ENCODE measurements at places on chromosomes 13 and 19. TPM values are rescaled to one million over a fixed set of nuclear protein-coding genes. Genes with fewer than 3 reads are reported as not detected.

DNA sequence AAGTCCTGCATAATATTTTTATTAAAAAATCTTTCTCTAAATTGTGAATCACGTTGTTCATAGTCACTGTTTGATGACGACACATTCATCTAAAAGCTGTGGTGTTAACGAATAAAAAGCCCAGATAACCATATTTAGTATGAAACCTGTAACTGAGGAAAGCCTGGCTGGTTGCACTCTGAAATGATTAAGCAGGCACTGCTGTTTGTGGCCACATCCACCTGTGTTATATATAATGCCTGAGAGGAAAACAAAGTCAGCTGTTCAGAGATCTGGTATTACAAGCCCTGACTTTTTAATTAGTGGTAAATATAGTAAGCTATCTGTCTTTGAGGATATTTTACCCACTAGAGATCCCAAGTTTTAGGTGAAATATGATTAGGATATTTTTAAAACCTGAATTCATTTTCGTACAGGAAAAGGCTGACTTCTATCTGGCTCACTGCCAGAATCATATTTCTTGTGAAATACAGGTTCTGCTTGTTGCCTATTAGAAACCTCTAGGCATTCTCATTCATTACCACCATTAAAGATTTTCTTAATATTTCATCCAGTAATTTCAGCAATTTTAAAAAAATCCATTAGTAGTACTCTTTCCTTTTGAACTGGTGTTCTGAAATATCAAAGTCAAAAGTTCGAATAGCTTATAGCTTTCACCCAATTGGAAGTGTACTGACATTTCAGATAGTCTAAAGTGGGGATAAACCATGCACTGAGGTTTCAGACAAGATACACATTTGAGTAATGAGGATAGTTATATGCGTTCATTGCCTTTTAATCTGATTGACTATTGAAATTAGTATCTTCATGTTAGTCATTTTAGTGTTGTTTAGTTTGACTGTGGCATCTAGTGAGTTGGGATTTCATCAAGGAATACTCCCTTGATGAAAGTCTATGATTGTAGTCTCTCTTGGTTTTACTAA, 79.7 kb downstream of the LMO7 start:
- DNase-seq = no peak
- H3K36me3 ChIP-seq = no peaks in the 10 kb centered on the region
- H3K27me3 ChIP-seq = no peaks in the 10 kb centered on the region
- H3K27ac ChIP-seq = no peak overlapping the region
- H3K4me1 ChIP-seq = no peaks in the 10 kb centered on the region

DNA sequence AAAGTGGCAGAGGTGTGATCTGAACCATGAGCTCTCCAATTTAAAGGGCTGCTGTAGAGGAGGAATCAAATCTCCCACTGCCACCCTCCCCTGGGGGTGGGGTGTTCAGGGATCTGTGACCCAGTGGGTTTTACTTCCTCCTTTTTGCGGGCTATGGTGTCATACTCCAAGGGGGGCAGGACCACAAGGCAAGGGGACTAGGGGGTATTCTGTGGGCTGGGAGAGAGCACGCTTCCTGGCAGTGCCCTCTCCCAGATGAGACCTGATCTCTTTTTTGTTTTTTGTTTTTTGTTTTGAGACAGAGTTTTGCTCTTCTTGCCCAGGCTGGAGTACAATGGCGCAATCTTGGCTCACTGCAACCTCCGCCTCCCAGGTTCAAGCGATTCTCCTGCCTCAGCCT, 10.3 kb downstream of the PLD3 start:
- H3K4me1 ChIP-seq = peaks cover 15% of the 10 kb centered on the region
- DNase-seq = no peak
- H3K4me3 ChIP-seq = no peak overlapping the region
- H3K36me3 ChIP-seq = no peaks in the 10 kb centered on the region
- H3K27me3 ChIP-seq = no peaks in the 10 kb centered on the region
- no peak overlapping the region for H3K27ac ChIP-seq

DNA sequence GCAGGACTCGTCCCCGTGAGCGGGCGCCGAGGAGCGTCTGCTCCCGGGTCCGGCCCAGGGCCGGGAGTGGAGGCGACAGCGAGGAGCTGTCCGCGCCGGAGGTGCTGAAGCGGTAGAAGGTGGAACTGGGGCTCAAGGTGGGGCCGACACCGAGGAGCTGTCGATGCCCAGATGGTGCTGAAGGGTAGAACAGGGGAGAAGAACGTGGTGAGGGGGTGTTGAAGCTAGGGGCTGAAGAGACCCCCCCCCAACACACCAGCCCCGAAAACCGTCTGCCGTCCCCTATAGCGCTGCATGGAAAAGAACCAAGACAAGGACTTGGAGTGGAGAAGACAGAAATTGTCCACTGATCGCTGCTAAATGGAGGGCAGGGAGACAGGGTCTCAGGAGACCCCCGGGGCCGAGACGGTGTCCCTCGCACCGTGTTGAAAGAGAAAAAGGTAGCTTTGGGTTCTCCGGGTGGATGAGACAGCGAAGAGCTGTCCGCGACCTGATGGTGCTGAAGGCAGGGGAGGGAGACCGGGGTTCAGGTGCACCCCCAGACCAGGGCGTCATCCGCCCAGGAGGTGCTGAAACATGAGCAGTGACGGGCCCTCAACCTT, 7.1 kb upstream of the PDE4C start:
- H3K27me3 ChIP-seq = peaks cover 14% of the 10 kb centered on the region
- DNase-seq = peak; percentile 87
- peak overlapping the region; percentile 28 for H3K4me3 ChIP-seq
- no peaks in the 10 kb centered on the region for H3K36me3 ChIP-seq
- H3K4me1 ChIP-seq = peaks cover 15% of the 10 kb centered on the region
- H3K27ac ChIP-seq = no peak overlapping the region

DNA sequence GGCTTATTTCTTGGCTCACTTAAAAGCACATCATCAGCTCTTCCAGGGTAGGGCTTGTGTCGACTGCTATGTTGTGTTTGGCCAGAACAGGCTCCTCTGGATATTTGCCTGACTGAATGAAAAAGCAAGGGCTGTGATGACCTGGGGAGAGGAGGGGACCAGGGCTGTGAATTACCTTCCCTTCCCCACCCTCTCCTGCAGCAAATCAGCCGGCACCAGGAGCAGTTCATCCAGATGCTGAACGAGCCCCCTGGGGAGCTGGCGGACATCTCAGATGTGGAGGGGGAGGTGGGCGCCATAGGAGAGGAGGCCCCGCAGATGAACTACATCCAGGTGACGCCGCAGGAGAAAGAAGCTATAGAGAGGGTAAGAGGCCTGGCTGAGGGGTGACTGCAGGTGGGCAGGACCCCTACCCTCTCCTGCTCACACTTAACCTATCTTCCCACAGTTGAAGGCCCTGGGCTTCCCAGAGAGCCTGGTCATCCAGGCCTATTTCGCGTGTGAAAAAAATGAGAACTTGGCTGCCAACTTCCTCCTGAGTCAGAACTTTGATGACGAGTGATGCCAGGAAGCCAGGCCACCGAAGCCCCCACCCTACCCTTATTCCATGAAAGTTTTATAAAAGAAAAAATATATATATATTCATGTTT, 4.4 kb downstream of the GADD45GIP1 start:
- DNase-seq = no peak
- peak overlapping the region; percentile 29 for H3K27ac ChIP-seq
- H3K4me1 ChIP-seq = peaks cover 2% of the 10 kb centered on the region
- H3K27me3 ChIP-seq = no peaks in the 10 kb centered on the region
- H3K36me3 ChIP-seq = peaks cover 78% of the 10 kb centered on the region
- H3K4me3 ChIP-seq = no peak overlapping the region

GRCh38 chr13:19890030-19890429, 26.6 kb upstream of the ZMYM5 start:
- no peak overlapping the region for H3K27ac ChIP-seq
- no peaks in the 10 kb centered on the region for H3K36me3 ChIP-seq
- no peaks in the 10 kb centered on the region for H3K27me3 ChIP-seq
- no peak overlapping the region for H3K4me3 ChIP-seq
- no peaks in the 10 kb centered on the region for H3K4me1 ChIP-seq

DNA sequence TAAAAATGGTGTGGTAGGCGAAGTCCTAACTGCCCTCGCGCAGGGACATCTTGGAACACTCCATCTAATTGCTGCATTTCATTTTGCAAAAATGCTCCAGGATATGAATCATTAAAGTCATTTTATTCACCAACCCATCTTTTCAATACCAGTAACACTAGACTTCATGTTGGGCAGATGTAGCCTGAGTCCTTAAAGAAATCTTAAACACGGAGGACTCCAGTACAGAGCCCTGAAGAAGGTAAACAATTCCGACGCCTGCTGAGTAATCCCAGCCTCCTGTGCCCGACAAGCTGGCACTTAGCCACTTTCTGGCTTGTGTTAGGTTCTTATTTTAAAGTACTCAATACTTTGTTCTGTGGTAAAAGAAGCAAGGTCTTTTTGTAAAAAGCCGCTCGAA, 58.0 kb upstream of the IRS2 start:
- H3K36me3 ChIP-seq = no peaks in the 10 kb centered on the region
- H3K4me1 ChIP-seq = no peaks in the 10 kb centered on the region
- H3K4me3 ChIP-seq = no peak overlapping the region

DNA sequence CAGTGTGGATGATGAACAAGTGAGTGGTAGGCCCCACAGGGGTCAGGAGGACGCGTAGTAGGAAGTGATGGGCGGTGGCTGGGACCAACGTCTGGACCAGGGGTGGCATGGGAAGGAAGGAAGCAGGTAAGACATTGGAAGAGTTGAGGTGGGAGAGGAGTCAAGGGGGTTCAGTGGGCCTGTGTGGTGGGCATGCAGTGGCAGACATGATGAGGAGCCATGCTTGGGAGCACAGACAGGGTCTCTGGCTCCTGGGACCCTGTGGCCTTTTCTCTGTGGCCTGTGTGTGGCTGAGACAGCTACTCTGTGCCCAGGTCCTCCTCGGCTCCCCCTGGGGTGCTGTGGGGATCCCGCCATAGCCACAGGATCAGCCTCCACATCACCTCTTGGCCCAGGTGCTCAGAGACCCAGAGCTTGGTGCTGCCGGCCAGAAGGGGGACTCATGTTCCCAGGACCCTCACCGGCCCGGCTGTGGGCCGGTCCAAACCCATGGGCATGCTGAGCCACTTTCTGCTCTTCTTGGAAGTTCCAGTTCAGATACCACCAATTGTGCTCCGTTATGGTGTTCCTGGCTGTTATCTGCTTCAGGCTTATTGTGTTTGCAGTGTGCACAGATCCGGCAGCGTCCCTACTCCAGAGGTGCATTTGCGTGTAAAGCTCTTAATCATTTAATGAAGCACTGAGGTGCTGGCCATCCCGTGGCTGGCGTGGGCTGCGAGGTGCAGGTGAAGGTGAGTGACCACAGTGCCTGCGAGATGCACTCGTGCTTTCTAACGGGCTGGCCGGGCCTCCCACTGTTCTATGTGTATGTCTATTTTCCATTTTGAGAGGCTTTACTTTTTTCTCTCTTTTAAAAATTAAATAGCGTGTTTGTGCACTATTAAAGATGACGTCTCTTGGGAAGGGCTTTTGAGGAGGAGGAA, 147.9 kb downstream of the TEX29 start:
- H3K27ac ChIP-seq = no peak overlapping the region
- no peaks in the 10 kb centered on the region for H3K27me3 ChIP-seq
- no peaks in the 10 kb centered on the region for H3K36me3 ChIP-seq
- no peak overlapping the region for H3K4me3 ChIP-seq

DNA sequence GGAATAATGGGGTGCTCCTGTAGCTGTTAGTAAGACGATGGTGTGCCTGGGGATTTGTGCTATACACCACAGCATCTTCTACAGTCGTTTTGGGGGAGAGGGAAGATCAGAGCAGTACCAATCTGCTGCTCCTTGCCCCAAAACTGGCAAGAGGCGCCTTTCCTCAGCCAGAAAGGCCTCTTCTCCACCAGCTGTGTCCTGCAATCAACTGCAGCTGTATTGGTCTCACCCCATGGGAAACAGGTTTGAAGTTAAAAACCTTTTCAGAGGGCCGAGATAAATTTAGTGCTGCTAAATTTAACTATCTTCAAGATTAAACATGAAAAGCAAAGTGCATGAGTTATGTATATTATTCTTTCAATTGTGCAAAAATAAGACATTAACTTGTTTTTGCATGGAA, 1.2 kb upstream of the RNASEH2B start:
- H3K4me3 ChIP-seq = no peak overlapping the region
- no peaks in the 10 kb centered on the region for H3K27me3 ChIP-seq
- peaks cover 13% of the 10 kb centered on the region for H3K4me1 ChIP-seq

- no peaks in the 10 kb centered on the region for H3K27me3 ChIP-seq
- H3K36me3 ChIP-seq = no peaks in the 10 kb centered on the region
- DNase-seq = no peak
- no peaks in the 10 kb centered on the region for H3K4me1 ChIP-seq
- no peak overlapping the region for H3K4me3 ChIP-seq
These were observed 315.2 kb downstream of the ATP8A2 start for GRCh38 chr13:25686831-25687470.

GRCh38 chr13:112078879-112079531, 12.1 kb downstream of the SOX1 start:
- no peak overlapping the region for H3K4me3 ChIP-seq
- no peaks in the 10 kb centered on the region for H3K36me3 ChIP-seq
- no peak for DNase-seq
- H3K4me1 ChIP-seq = no peaks in the 10 kb centered on the region
- peaks cover 23% of the 10 kb centered on the region for H3K27me3 ChIP-seq

Gene SYCN
- 0.36 TPM for total RNA-seq

- no peak overlapping the region for H3K4me3 ChIP-seq
- no peaks in the 10 kb centered on the region for H3K27me3 ChIP-seq
- no peak overlapping the region for H3K27ac ChIP-seq
- H3K36me3 ChIP-seq = no peaks in the 10 kb centered on the region
These were observed 10.2 kb upstream of the N4BP2L2 start for GRCh38 chr13:32548837-32549236.

- H3K27me3 ChIP-seq = no peaks in the 10 kb centered on the region
- no peak overlapping the region for H3K4me3 ChIP-seq
- H3K4me1 ChIP-seq = no peaks in the 10 kb centered on the region
- DNase-seq = no peak
These were observed 1487.7 kb downstream of the EFNB2 start for GRCh38 chr13:105047676-105048295.

Gene ZNF296
- total RNA-seq = 8.8 TPM

- H3K4me3 ChIP-seq = no peak overlapping the region
- H3K27ac ChIP-seq = no peak overlapping the region
- H3K27me3 ChIP-seq = no peaks in the 10 kb centered on the region
These were observed 11.5 kb downstream of the CCDC124 start for GRCh38 chr19:17944301-17944700.

GRCh38 chr13:57857945-57858344, 226.4 kb downstream of the PCDH17 start:
- H3K36me3 ChIP-seq = no peaks in the 10 kb centered on the region
- no peak overlapping the region for H3K27ac ChIP-seq
- H3K4me1 ChIP-seq = no peaks in the 10 kb centered on the region
- H3K4me3 ChIP-seq = no peak overlapping the region
- no peak for DNase-seq

DNA sequence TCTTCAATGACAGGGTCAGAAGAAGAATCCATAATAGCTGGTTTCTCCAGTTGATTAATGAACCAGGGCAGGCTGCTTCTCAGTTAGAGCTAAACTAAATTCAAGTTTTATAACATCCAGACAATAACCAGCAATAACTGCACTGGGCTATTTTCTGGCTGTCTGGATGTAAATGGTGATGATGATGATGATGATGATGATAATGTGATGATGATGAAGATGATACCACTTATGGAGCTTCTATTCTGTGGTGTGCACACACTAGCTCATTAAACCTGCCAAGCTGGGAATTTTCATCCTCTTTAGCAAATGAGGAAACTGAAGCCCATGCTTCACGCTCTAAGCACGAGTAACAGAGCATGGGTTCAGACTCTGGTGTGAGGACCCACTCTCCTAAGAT, 132.2 kb downstream of the OXGR1 start:
- DNase-seq = no peak
- H3K4me3 ChIP-seq = no peak overlapping the region
- no peaks in the 10 kb centered on the region for H3K36me3 ChIP-seq
- no peak overlapping the region for H3K27ac ChIP-seq

Gene CRB3
- 0.49 TPM for total RNA-seq
